Testis (tissue), 5 donors: ENCODE measurements at places on chromosomes 7 and 10.

DNA sequence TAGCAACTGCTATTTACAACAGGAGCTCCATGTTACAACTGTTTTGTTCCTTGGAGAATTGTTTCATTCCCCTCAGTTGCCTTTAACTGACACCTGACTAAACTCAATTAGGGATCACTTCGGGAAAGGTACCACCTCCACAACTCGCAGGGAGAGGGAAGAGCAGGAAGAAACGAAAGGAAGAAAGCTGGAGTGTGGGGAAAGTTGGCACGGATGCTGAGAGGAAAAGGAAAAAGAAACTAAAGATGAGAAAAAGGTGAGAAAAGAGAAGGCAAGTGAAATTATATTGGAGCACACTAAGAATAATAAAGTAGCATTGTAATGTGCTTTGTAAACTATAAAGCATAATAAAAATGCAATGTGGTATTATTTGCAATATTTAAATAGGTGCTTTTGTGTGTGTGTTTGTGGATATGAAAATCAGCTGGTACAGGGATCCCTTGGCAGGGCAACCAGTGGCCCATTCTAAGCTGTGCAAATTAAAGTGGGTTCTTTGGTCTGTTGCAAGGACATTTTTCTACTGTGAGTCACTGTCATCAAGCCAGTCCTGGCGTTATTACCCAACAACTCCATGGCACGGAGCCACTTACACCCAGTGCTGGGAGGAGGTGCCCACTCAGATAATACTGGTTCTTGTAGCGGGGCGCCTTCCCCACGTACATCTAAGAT is 45.9 kb downstream of the HIPK2 start:
- peaks cover 22% of the 10 kb centered on the region for H3K4me1 ChIP-seq
- no peak overlapping the region for H3K4me3 ChIP-seq
- H3K27me3 ChIP-seq, result no peaks in the 10 kb centered on the region
- H3K36me3 ChIP-seq, result no peaks in the 10 kb centered on the region
- peak overlapping the region; percentile 54 for H3K27ac ChIP-seq

GRCh38 chr7:137395420-137395819 is 51.9 kb upstream of the PTN start:
- H3K4me1 ChIP-seq, result no peaks in the 10 kb centered on the region
- no peaks in the 10 kb centered on the region for H3K27me3 ChIP-seq
- H3K36me3 ChIP-seq, result no peaks in the 10 kb centered on the region
- H3K4me3 ChIP-seq, result no peak overlapping the region

GRCh38 chr10:4849042-4849402 is 23.0 kb downstream of the AKR1E2 start:
- no peak overlapping the region for H3K4me3 ChIP-seq
- H3K4me1 ChIP-seq, result peaks cover 30% of the 10 kb centered on the region
- H3K27ac ChIP-seq, result no peak overlapping the region

DNA sequence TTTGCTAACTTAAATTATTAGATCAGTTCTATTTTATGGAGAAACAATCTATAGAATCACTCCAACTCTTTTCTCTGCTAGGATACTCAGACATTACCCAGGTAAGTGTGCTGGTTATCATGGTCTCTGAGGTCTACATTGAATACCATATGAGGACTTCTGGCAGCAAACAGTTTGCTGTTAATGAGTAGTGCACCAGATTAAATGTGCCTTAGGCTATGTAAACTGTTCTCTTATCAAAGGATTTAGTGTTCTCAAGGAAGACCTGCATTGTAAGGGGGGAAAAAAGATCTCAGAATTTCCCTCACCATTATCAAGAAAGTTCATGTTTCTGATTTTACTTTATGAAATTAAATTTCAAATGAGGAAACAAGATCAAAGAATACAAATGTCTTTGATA is 107.5 kb downstream of the ITGB8 start:
- no peaks in the 10 kb centered on the region for H3K4me1 ChIP-seq
- no peaks in the 10 kb centered on the region for H3K36me3 ChIP-seq
- H3K4me3 ChIP-seq, result no peak overlapping the region
- H3K27me3 ChIP-seq, result no peaks in the 10 kb centered on the region
- no peak for DNase-seq

- H3K27me3 ChIP-seq, result no peaks in the 10 kb centered on the region
- H3K36me3 ChIP-seq, result no peaks in the 10 kb centered on the region
- H3K4me3 ChIP-seq, result no peak overlapping the region
- no peak overlapping the region for H3K27ac ChIP-seq
These were observed 720.9 kb downstream of the PARD3 start for GRCh38 chr10:34094146-34094696.

GRCh38 chr10:77452952-77453564 is 184.6 kb downstream of the KCNMA1 start:
- H3K27ac ChIP-seq, result no peak overlapping the region
- no peaks in the 10 kb centered on the region for H3K27me3 ChIP-seq
- H3K36me3 ChIP-seq, result no peaks in the 10 kb centered on the region
- no peaks in the 10 kb centered on the region for H3K4me1 ChIP-seq
- no peak for DNase-seq

DNA sequence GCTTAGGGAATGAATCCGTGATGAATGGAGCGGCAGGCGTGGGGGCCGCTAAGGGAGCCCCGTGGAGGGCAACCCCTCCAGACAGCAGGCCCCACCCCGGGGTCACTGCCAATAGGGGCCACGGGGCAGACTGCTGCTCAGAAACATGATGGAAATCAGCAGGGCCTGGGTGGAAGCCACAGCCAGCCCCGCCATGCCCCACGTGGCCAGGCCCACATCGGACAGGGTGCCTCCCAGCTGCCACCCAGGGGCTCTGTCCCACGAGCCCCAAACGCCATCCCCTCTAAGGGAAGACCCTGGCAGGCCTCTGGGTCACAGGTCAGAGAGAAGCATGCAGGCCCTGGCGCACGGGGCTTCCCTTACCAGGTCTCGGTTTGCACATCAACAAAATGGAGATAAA is 28.4 kb downstream of the TNRC18 start:
- no peaks in the 10 kb centered on the region for H3K36me3 ChIP-seq
- H3K27ac ChIP-seq, result no peak overlapping the region
- H3K4me1 ChIP-seq, result no peaks in the 10 kb centered on the region
- H3K27me3 ChIP-seq, result no peaks in the 10 kb centered on the region

- H3K27ac ChIP-seq, result no peak overlapping the region
- H3K36me3 ChIP-seq, result no peaks in the 10 kb centered on the region
- H3K27me3 ChIP-seq, result no peaks in the 10 kb centered on the region
- H3K4me1 ChIP-seq, result no peaks in the 10 kb centered on the region
- no peak for DNase-seq
These were observed 598.5 kb downstream of the SORCS3 start for GRCh38 chr10:105239311-105240219.

- no peaks in the 10 kb centered on the region for H3K27me3 ChIP-seq
- no peaks in the 10 kb centered on the region for H3K36me3 ChIP-seq
- no peak overlapping the region for H3K4me3 ChIP-seq
- no peaks in the 10 kb centered on the region for H3K4me1 ChIP-seq
- no peak for DNase-seq
These were observed 136.3 kb downstream of the INHBA start for GRCh38 chr7:41566581-41566980.

DNA sequence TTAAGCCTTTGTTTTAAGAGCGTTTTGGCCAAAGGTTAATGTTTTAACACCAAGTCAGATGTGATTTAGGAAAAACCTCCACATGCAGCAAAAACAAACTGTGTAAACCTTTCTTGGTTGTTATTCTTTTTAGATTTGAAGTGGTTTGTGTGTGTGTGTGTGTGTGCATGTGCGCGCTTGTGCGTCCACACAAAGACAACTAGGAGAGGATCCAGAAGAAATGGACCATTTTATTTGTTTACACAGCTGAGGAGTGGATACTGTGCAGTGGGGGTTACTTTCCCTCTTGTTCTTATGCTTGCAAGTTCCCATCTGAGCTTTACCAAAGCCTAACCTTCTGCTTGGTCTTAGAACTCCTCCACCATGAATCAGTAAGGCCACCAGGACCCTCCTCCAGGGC is 20.0 kb downstream of the TCF7L2 start:
- no peaks in the 10 kb centered on the region for H3K27me3 ChIP-seq
- no peak overlapping the region for H3K4me3 ChIP-seq
- H3K4me1 ChIP-seq, result peaks cover 2% of the 10 kb centered on the region
- DNase-seq, result no peak
- H3K27ac ChIP-seq, result no peak overlapping the region

GRCh38 chr7:105377903-105378302 is 10.8 kb downstream of the SRPK2 start:
- H3K4me1 ChIP-seq, result peaks cover 4% of the 10 kb centered on the region
- no peak overlapping the region for H3K4me3 ChIP-seq
- no peak for DNase-seq
- H3K27ac ChIP-seq, result no peak overlapping the region
